Upper lobe of right lung (tissue), 1 donor: ENCODE measurements at places on chromosomes 7 and 10. TPM values are rescaled to one million over a fixed set of nuclear protein-coding genes. Genes with fewer than 3 reads are reported as not detected.

The CDK6 gene
- 22.4 TPM for total RNA-seq

The ITPRID1 gene
- not detected for total RNA-seq

The FFAR4 gene
- 4.9 TPM for total RNA-seq

The ANKRD1 gene
- 156 TPM for total RNA-seq

The PLEKHS1 gene
- total RNA-seq: not detected

GRCh38 chr10:86878983-86879713 is 78.3 kb downstream of the MMRN2 start:
- no peak overlapping the region for H3K27ac ChIP-seq
- DNase-seq: no peak
- no peaks in the 10 kb centered on the region for H3K4me1 ChIP-seq
- peaks cover 6% of the 10 kb centered on the region for H3K36me3 ChIP-seq
- no peak overlapping the region for H3K4me3 ChIP-seq
- no peaks in the 10 kb centered on the region for H3K27me3 ChIP-seq

- no peak overlapping the region for H3K4me3 ChIP-seq
- H3K27ac ChIP-seq: no peak overlapping the region
- H3K4me1 ChIP-seq: no peaks in the 10 kb centered on the region
- no peaks in the 10 kb centered on the region for H3K27me3 ChIP-seq
Observed at GRCh38 chr7:30866939-30867338, 44.7 kb upstream of the AQP1 start.

GRCh38 chr10:24652381-24652957 is 71.2 kb downstream of the ARHGAP21 start:
- H3K4me1 ChIP-seq: peaks cover 5% of the 10 kb centered on the region
- H3K36me3 ChIP-seq: no peaks in the 10 kb centered on the region
- H3K27me3 ChIP-seq: no peaks in the 10 kb centered on the region
- no peak overlapping the region for H3K27ac ChIP-seq

DNA sequence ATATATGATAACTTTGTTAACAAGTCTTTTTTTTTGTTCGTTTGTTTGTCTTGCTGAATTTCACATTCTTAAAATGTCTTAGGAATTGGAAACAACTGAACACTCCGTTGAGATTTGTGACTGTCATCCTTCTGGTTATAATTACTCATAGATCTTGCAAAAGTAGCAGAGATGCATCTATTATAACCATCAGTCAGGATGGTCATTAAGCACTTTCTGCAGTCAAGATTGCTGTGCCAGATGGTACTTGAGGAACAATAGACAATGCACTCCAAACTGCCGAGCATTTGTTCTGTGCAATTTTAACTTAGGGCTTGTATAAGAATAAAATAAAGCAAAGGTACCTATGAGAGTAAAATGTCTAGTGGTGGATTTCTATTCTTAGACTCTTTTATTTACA is 710.1 kb upstream of the KCND2 start:
- no peaks in the 10 kb centered on the region for H3K27me3 ChIP-seq
- DNase-seq: no peak
- no peak overlapping the region for H3K27ac ChIP-seq

- H3K27ac ChIP-seq: no peak overlapping the region
- H3K36me3 ChIP-seq: no peaks in the 10 kb centered on the region
- no peak for DNase-seq
- no peak overlapping the region for H3K4me3 ChIP-seq
- no peaks in the 10 kb centered on the region for H3K27me3 ChIP-seq
- H3K4me1 ChIP-seq: no peaks in the 10 kb centered on the region
Observed at GRCh38 chr10:1403508-1404322, 333.6 kb downstream of the ADARB2 start.

GRCh38 chr7:13872709-13873108 is 116.8 kb downstream of the ETV1 start:
- H3K27ac ChIP-seq: no peak overlapping the region
- DNase-seq: no peak
- H3K4me3 ChIP-seq: no peak overlapping the region
- no peaks in the 10 kb centered on the region for H3K36me3 ChIP-seq
- H3K27me3 ChIP-seq: no peaks in the 10 kb centered on the region

- peak overlapping the region; percentile 72 for H3K27ac ChIP-seq
- H3K36me3 ChIP-seq: peaks cover 13% of the 10 kb centered on the region
- DNase-seq: peak; percentile 91
- no peaks in the 10 kb centered on the region for H3K27me3 ChIP-seq
Observed at GRCh38 chr7:30845426-30846135, 66.1 kb upstream of the AQP1 start.

DNA sequence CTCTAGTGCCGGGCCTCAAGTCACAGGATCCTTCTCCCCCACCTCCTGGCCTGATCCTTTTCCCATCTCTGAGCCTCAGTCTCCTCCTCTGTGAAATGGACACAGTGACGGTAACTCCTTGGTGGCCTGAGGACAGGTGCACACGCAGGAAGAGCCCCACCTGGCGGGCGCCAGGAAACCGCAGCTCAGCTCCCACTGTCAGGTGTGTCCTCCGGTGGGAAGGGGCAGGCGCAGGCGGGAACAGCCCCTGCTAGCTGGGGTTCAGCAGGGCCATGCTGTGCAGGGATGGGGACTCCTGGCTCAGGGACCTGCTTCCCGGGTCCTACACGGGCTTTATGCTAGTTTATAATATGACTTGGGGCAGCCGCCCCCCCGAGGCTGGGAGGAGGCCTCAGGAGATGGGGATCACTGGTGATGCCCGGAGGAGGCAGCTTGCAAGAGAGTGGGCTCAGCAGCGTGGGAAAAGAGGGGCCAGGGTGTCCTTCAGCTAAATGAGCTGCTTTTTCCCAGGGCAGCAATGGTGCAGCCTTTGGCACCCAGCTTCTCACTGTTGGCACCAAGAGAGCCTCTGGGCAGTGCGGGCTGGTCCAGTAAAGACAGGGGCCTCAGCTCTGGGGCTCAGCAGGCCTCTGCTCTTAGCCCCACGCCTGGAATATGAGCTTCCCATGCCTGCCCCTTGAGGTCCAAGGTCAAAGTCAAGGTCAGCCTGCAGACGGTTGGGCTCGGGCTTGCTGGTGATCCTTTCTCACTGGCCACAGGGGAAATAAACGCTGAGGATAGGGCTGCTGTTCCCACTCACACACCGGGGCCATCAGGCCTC is 68.0 kb upstream of the FAM20C start:
- no peak for DNase-seq
- H3K27me3 ChIP-seq: no peaks in the 10 kb centered on the region
- no peaks in the 10 kb centered on the region for H3K36me3 ChIP-seq
- peaks cover 10% of the 10 kb centered on the region for H3K4me1 ChIP-seq
- no peak overlapping the region for H3K4me3 ChIP-seq

GRCh38 chr10:30558411-30558810 is 71.1 kb downstream of the LYZL2 start:
- H3K4me1 ChIP-seq: peaks cover 13% of the 10 kb centered on the region
- H3K27me3 ChIP-seq: no peaks in the 10 kb centered on the region
- no peaks in the 10 kb centered on the region for H3K36me3 ChIP-seq

DNA sequence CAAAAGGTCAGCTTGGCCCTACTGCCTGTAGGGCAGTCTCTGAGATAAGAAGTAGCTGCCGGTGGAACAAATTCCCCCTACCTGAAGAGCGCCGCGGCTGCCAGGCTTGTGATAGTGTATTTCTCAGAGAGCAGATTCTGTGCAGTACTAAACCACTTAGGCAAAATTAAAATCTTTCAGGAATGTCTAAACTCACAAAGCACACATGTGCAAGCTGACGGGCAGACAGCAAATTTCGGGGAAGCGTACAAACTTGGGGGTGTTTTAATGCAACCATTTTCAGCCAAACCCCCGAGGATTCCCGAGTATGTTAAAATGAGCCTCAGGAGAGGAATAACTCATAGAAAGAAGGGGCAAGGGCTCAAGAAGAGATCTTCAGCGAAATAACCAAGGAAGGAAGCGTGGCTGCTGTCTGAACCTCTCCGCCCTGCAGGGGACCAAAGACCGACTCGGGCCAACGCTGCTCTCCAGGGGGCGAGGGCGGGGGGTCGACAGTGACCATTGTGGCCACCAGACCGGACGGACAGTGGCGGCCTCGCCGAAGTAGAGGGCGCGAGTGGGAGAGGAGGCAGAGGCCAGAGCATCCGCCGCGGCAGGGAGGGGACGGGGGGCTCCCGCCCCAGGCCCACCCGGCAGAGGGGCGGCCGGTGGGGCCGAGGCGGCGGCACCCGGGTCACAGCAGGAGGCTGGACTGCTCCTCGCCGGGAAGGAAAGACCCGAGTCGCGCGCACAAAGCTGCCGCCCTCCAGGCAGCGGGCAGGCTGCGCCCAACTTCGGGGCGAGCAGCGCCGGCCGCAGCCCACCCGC is 819 bp downstream of the HYCC1 start:
- H3K27me3 ChIP-seq: no peaks in the 10 kb centered on the region
- DNase-seq: peak; percentile 67
- peak overlapping the region; percentile 89 for H3K4me3 ChIP-seq
- peak overlapping the region; percentile 83 for H3K27ac ChIP-seq
- no peaks in the 10 kb centered on the region for H3K36me3 ChIP-seq

- H3K36me3 ChIP-seq: no peaks in the 10 kb centered on the region
- no peak overlapping the region for H3K27ac ChIP-seq
- DNase-seq: no peak
- H3K4me3 ChIP-seq: no peak overlapping the region
Observed at GRCh38 chr7:156384706-156385105, 255.9 kb upstream of the RNF32 start.

DNA sequence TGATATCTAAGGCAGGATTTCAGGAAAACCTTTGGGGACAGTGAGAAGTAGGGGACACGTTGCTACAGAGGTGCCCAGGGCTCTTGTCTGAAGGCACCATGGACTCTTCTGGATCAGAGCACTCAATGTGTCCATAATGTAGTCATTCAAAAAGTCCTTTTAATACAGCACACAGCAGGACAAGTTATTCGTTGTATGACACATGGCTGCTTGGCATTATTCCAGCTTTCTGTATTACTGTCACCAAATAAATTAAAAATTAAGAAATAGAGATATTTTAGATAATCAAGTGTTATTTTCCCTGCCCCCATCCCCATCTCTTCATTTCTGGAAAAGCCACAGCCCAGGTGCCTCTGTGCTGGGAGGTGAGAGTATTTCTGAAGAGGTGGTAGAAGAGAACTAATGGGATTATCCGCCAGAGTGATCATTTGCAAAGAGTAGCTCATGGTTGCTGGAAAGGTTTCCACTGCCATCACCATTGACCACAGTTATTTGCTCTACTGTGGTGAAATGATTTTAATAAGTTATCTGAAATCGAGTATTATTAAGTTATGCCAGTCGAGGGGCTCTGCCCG is 83.0 kb downstream of the CXCL12 start:
- no peak overlapping the region for H3K27ac ChIP-seq
- H3K27me3 ChIP-seq: no peaks in the 10 kb centered on the region
- H3K36me3 ChIP-seq: no peaks in the 10 kb centered on the region
- no peaks in the 10 kb centered on the region for H3K4me1 ChIP-seq
- DNase-seq: no peak

- peak overlapping the region; percentile 87 for H3K27ac ChIP-seq
- H3K4me3 ChIP-seq: no peak overlapping the region
- no peaks in the 10 kb centered on the region for H3K27me3 ChIP-seq
- no peaks in the 10 kb centered on the region for H3K36me3 ChIP-seq
Observed at GRCh38 chr10:71597821-71598498, 121.6 kb downstream of the C10orf105 start.

DNA sequence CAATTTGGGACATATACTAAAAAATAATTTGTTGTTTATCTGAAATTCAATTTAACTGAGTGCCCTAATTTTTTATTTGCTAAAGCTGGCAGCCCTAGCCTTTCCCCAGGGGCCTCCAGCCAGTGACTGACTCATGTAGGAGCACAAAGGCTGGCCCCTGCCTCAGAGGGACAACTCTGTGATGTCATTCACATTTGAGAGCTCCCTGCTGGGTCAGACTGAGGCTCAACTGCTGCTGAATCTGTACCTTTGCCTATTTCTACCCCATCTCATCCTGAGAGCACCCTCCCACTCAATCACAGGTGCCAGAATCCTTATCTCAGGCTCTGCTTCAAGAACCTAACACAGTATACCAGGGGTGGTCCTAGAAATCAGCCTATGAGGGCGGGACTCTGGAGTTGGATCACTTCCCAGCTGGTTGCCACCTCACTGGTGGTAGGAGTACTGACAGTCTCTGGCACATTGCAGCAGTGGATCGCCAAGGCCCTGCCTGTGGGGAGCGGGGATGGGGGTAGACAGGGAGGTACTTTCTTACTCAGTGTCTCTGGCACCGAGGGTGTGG is 11.6 kb downstream of the GCK start:
- no peak overlapping the region for H3K27ac ChIP-seq
- H3K4me3 ChIP-seq: no peak overlapping the region
- H3K27me3 ChIP-seq: no peaks in the 10 kb centered on the region

DNA sequence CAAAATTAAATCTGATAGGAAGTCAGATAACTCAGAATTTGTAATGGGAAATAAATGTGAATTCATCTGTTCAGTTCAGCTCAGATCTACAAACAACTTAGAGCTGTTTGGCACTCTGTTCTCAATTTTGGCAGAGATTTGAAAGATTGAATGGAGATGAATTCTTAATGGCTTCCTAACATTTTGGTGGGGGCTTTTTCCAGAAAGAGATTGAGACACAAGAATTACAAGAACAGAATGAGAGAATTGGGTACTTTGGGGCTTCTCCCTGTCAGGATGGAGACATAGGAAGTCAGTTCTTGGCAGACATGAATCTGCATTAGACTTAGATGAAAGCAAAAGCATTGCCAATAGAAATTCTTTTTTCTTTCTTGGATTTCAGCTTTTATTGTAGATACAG is 39.0 kb upstream of the PTPRZ1 start:
- no peaks in the 10 kb centered on the region for H3K27me3 ChIP-seq
- H3K4me1 ChIP-seq: no peaks in the 10 kb centered on the region
- DNase-seq: no peak
- H3K27ac ChIP-seq: no peak overlapping the region
- H3K4me3 ChIP-seq: no peak overlapping the region
